ENCODE measurements at places on chromosomes 1 and 21.
A peak's percentile ranks its signal among the peaks of the same experiment; 100 is the strongest.

- no peak overlapping the region for H3K4me3 ChIP-seq
- no peaks in the 10 kb centered on the region for H3K27me3 ChIP-seq
- peak; percentile 36 for DNase-seq
- H3K27ac ChIP-seq = peak overlapping the region; percentile 4
- H3K36me3 ChIP-seq = no peaks in the 10 kb centered on the region
Measured at GRCh38 chr21:17536381-17536780, 23.5 kb downstream of the CXADR start.

GRCh38 chr1:89815611-89816010, 5.2 kb upstream of the LRRC8D start:
- no peak overlapping the region for H3K4me3 ChIP-seq
- H3K27ac ChIP-seq = no peak overlapping the region
- no peaks in the 10 kb centered on the region for H3K27me3 ChIP-seq

GRCh38 chr1:214360525-214361164, 79.7 kb downstream of the SMYD2 start:
- H3K27ac ChIP-seq = no peak overlapping the region
- peaks cover 8% of the 10 kb centered on the region for H3K4me1 ChIP-seq
- no peaks in the 10 kb centered on the region for H3K27me3 ChIP-seq
- H3K4me3 ChIP-seq = no peak overlapping the region
- peaks cover 21% of the 10 kb centered on the region for H3K36me3 ChIP-seq

DNA sequence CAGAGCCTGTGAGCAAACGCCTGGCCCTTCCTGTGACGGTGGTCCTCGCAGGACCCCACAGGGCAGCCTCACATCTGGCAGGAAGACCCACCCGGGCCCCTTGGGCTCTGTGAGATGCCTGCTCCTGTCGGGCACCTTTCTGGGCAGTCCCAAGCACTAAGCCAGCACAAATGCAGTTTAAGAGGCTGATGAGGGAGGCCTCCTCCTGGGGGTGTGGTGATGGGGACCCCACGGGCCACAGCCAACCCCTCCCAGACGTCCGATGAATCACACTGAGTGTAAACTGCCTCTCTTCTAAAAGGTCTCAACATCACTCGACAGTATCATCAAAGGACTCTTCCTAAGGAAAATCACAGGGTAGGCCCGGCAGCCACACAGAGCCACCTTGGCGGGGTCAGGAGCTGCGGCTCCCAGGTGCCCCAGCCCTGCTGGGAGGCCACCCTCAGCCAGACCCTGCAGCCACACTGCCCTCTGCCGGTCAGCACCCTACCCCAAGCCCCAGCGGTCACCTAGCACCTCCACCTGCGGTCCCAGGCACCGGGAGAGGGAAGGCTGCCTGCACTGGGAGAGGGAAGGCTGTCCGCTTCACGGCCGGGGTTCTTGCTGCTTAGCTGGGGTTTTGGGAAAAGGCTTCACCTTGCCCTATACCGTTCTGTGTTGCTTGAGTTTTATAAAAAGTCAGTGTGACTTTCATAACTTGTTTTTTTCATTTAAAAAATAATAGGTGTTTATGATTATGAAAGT, 3.9 kb upstream of the PRKCZ start:
- H3K36me3 ChIP-seq = no peaks in the 10 kb centered on the region
- H3K27me3 ChIP-seq = peaks cover 20% of the 10 kb centered on the region
- no peak overlapping the region for H3K27ac ChIP-seq
- peak; percentile 21 for DNase-seq
- no peaks in the 10 kb centered on the region for H3K4me1 ChIP-seq
- H3K4me3 ChIP-seq = no peak overlapping the region

GRCh38 chr1:117030271-117030877, 28.8 kb downstream of the CD101 start:
- no peak for DNase-seq
- H3K4me1 ChIP-seq = peaks cover 27% of the 10 kb centered on the region
- H3K36me3 ChIP-seq = no peaks in the 10 kb centered on the region

- DNase-seq = no peak
- no peak overlapping the region for H3K27ac ChIP-seq
- no peaks in the 10 kb centered on the region for H3K36me3 ChIP-seq
- H3K27me3 ChIP-seq = no peaks in the 10 kb centered on the region
- H3K4me3 ChIP-seq = no peak overlapping the region
Measured at GRCh38 chr1:173447224-173447623, 29.9 kb upstream of the PRDX6 start.

Data from endothelial cell of umbilical vein (primary cell).